Activated CD4-positive, alpha-beta T cell treated with anti-CD3 and anti-CD28 coated beads, Interleukin-2, amount 10 ng/mL, durations not matched to agents 24 days and 14 days (primary cell): ENCODE measurements at places on chromosomes 16 and 17.
A peak's percentile ranks its signal among the peaks of the same experiment; 100 is the strongest.

- DNase-seq: no peak
Measured at GRCh38 chr16:50390914-50391716, 22.3 kb upstream of the BRD7 start.

DNA sequence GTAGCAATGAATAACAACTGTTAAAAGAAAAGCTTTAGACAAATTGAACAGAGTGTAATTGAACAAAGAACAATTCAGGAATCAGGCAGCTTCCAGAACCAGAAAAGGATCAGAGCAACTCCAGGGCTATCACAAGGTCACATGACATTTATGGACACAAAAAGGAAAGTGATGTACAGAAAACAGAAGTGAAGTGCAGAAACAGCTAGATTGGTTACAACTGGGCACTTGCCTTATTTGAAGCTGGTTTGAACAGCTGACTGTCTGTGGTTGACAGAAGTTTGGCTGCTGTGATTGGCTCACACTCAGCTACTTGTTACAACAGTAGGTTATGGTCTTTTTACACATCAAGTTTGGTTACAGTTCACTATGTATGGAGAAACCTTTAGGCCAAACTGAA, 14.8 kb downstream of the EFCAB5 start:
- DNase-seq: no peak

- DNase-seq: no peak
Measured at GRCh38 chr17:49443862-49444261, 29.2 kb upstream of the PHB1 start.

DNA sequence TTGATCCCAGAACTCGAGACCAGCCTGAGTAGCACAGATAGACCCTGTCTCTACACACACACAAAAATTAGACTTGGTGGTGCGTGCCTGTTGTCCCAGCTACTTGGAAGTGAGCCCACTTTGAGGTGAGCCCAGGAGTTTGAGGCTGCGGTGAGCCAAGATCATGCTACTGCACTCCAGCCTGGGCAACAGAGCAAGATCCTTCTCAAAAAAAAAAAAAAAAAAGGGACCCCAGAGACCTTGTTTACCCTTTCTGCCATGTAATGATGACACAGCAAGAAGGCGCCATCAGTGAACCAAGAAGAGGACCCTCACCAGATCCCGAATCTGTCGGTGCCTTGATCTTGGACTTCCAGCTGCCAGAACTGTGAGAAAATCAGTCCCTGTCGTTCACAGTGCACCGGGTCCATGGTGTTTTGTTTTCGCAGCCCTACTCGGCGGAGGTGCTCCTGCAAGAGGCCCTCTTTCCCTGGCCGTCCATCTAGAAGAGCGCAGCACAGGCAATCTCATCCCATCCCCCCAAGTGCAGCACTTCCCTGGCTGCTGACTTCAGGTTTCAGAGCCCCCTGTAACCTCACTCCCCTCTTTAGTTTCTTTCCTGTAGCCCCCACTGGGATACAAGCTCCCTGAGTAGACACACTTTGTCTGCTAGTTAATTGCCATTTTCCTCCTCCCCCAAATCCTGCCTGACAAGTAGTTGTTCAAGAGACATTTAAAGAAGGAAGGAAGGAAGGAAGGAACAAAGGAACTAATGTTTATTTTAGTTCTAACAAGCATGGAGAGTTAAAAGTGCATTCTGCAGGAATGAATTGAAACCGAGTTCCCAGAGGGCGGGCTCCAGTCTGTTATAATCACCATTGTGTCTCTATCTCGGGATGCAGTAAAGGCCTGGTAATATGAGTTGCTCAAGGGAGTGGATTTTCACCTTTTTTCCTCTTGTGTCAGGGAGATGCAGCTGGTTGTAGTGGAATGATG, 115.3 kb downstream of the SNX29 start:
- DNase-seq: no peak

- DNase-seq: peak; percentile 48
Measured at GRCh38 chr16:10729104-10730048, 14.3 kb upstream of the NUBP1 start.

GRCh38 chr17:76038050-76038449, 10.9 kb upstream of the EVPL start:
- no peak for DNase-seq

GRCh38 chr17:57355090-57355859, 99.0 kb downstream of the MSI2 start:
- no peak for DNase-seq

- DNase-seq: no peak
Measured at GRCh38 chr17:75881678-75882454, 3.5 kb upstream of the TRIM47 start.

DNA sequence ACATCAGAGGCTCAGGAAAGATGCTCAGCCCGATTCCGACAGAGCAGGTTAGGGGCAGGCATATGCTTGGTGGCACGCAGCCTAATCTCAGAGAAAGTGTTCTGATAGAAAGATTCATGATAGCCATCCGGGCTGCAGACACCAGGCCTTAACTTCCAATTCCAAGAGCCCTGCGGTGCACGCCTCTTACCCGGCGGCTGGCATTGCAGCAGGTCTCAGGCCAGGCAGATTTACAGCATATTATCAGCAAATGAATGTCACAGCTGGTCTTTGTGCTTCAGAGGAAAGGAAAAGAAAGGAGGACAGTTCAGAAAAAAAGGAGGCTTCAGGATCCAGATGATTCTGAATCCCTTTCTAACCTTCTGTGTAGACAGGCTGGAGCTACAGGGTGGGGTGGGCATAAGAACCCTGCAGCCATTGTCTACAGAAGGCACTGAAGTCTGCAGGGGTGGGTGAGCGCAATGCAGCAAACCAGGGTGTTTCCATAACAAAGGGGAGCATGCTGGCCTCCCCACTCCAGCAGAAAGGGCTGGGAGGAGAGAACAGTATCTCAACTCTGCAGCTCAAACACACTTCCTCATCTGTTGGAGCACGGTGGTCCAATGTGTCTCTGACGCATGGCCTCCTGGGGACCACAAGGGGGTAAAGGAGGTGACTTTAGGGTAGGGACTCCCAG, 277.4 kb upstream of the XYLT1 start:
- DNase-seq: no peak

DNA sequence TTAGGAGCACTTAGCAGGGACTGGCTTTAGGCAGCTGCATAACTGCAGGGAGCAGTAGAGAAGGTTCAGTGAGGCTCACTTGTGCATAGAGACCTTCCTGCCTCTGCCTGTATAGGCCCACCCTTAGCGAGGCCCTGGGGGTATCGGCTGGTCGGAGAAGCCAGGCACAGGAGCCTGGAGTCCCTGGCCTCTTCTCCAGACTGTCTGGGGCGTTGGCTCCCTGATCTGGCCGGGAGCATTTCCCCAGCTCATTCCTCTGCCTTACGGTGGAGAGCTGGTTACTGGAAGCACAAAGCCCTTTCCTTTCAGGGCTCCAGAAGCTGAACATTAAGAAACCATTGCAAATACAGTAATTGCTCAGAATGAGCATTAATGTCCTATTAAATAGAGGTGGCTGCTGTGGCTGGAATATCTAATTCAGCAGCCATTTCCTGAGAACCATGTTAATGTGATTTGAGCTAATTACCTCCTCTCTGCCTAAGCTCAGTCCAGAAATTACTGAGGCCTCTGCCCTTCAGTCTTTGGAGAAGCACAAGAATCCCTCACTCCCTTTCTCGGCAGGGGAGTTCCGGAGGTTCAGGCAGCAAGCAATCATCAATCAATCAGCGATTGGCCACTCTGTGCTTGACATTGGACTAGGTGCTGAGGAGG, 18.8 kb upstream of the TMEM220 start:
- no peak for DNase-seq

DNA sequence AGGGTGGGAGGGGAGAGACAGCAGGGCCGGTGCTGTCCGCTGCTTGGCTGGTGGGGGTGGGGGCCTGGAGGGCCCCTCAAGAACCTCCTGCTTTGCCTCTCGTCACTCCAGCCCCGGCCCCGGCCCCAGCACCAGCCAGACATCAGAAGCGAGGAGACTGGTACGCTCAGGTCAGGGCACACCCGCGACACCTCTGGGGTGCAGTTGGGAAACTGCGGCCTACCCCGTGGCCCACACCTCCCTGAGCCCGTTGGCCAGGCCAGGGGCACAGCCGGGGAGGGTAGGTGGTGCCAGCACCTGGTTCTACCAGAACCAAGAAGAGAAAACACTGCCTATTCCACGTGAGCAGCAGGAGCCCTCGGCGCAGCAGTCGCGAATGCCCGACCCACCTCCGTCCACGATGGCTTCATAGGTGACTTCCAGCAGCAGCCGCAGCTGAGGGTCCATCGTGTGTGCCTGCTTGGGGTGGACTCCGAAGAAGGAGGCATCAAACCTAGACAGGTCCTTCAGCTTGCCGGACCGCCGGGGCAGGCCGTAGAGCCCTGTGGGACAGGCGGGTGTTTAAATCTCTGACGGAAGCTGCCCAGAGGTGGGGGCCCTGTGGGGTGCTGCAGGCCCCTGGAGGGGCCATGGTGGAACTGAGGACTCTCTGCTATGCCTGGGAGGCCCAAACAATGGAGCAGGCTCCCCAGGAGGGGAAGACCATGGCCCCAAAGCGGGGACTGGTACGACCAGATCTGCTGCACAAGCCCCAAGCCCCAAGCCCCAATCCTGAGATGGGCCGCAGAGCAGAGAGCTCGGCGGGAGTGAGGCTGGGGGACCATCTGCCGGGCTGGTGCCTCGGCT, 2.9 kb downstream of the FASN start:
- no peak for DNase-seq
